ENCODE measurements at places on chromosomes 2 and 18.

DNA sequence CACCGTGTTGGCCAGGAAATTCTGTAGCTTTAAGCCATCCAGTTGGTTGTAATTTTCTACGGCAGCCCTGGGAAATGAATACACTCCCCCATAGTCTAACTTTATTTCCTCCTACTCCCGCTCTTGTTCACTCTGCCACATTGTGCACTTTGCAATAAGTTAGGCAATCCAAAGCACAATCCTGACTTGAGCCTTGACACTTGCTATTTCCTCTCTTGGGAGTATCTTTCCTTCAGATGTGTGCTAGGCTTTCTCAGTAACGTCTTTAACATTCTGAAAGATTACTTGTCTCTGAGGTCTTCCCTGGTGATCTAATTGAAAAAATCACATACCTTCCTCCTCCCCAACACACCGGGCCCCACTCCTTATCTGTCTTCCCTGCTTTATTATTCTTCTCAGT lies 65.9 kb upstream of the RAB27B start:
- no peak for DNase-seq

GRCh38 chr2:48525269-48525943 lies 4.5 kb upstream of the STON1 start:
- no peak for DNase-seq

- no peak for DNase-seq
Measured at GRCh38 chr2:86333378-86333777, 4.0 kb downstream of the REEP1 start.

DNA sequence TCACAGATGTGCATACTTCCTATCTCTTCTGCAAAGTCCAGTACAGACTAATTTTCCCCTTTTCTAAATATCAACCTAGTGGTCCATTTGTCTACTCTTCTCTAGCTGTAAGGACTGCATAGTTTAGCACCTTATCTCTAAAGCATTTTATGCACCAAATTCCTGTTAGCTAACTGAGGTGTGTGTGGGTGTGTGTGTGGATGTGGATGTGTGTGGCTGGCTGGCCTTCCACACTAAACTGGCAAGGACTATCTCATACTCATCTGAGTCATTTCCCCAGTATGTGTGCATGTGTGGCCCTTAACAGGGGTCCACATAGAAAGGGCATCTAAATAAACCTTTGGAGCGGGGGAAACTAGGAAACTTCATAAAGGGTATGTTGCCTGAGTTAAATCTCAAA lies 139.6 kb downstream of the TTC32 start:
- DNase-seq: no peak

DNA sequence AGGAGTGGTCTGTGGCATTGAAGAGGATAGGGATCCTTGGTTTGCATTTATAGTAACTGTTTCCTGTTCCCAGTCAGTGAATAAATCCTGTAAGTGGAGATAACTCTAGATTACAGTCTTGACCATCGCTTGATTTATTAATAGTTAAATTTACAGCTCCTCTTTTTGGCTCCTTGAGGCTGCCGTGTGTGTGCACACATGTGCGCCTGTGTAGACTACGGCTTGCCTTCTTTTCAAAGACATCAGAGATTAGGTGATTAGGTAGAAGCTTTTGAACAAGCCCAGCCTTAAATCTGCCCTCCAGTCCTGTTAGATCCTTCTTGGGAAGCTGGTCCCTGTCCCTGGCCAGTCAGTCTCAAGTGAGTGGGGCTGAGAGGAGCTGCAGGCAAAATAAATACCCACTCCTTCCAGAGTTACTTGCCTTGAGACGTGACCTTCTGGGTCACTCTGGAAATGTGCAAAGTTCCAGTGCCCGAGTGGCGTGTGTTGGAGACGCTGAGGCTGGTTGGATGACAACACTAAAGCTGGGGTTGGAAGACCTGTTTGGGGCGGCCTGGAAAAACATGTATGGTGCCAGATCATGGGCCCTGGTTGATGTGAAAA lies 32.0 kb downstream of the TCF7L1 start:
- DNase-seq: no peak

DNA sequence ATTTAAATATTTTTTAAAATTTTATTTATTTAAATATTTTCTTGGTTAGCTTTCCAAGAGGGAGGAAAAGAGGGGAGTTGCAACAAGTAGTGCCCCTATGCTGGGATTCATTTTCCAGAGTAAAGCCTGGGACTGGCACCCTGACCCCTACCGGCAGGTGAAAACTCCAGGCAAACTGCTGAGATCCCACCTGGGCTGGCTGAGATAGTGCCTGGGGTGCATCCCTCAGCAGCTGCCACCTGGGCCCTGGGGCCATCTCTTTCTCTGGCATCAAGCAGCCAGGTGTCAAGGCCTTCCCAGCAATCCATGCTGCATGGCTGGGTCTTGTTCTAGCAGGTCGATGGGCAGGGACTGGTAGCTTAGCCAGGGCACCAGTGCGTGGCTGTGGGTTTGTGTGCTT lies 6.6 kb downstream of the SIX2 start:
- no peak for DNase-seq

DNA sequence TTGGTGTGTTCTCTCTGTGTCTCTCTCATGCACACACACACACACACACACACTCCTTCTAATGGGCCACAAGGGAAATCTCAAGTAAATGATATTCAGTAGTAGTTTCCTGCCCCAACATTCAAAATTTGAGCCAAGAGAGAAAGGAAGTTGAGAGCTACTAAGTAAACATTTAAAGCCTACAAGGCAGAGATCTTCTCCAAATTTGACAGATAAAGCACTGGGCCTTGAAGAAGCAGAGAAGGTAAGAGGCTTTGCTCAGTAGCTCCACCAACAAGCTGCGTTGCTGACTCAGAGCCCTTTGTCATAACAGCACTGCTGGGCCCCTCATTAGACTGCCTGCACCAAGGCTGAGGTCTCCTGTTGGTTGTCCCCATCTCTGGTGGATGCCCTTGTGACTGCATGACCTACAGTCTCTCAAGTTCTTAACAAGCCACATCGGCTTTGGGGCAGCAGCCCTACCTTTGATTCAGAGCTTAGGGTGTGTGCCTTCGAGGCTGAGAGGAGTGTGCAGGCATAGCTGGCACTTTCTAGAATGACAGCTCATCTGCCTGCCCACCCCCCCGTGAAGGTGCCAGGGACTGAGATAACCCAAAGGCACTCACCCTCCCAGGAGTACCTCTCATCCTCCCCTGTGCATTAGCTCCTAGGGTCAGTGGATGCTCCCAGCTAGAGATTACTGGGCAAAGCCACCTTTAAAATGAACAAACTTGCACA lies 32.3 kb upstream of the NEB start:
- no peak for DNase-seq

GRCh38 chr2:211756266-211756665 lies 782.3 kb downstream of the ERBB4 start:
- no peak for DNase-seq

- no peak for DNase-seq
Measured at GRCh38 chr2:143068509-143068908, 60.7 kb upstream of the ARHGAP15 start.

DNA sequence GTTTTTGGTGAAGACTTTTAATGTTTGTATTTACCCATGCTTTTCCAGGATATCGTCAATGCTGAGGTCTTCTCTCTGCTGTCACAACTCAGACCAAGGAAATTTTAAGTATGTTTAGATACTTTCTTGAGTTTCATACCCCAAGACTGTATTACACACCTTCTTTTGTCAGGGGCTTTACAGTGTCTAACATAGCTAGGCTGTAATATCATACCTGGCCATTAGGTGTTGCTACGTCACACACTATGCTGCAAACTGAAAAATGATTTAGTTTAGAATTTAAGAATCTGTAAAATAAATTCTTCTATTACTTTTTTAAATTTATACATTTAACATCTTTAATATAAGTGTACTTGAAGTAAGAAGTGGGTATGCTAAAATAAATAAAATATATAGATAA lies 358.4 kb upstream of the NRP2 start:
- DNase-seq: no peak

GRCh38 chr2:227125506-227125905 lies 38.5 kb downstream of the COL4A4 start:
- DNase-seq: no peak

- no peak for DNase-seq
Measured at GRCh38 chr18:26021061-26021754, 69.2 kb downstream of the SS18 start.

DNA sequence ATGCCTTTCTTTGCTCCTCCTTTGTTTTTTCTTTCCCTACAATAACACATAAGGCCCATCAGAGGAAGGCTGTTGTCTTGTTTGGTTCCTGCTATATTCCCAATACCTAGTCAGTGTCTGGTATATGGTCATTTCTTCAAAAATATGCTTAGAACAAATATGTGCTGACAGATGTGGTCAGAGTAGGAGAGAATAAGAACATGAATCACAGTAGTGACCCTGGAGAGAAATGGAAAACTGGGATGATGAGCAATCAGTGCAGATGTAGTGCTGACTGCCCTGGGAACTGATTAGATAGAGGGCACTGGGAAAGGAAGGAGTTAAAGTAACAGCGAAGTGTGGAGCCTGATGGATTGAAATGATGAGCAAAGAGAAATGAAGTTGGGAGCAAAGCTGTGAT lies 189.4 kb upstream of the LHCGR start:
- no peak for DNase-seq

GRCh38 chr2:58122540-58122939 lies 75.9 kb downstream of the VRK2 start:
- DNase-seq: no peak

DNA sequence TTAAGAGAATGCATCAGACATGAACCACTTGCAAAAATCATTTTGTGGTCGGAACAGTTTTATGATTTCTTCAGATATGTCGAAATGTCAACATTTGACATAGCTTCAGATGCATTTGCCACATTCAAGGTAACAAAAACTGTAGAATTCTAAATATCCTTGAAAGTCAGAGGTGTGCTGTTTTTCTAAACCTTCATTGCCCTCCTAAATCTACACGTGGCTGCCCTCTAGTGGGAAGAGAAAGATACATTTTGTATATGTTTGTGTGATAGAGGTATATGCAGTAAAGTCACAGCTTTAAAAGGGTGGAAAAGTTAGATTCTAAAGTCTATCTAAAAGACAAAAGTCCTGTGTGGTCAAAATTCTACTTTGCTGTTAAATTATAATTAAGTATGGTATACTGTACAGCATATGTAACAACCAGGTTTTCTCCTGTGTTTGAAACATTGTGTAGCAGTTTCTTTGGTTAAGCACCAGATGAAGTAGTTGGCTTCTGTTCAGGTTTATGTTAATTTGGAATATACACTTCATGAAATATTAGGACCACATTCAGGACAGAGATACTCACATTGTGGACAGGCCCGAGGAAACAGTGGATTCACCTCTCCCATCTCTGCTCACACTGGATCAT lies 65.9 kb upstream of the ITM2C start:
- DNase-seq: no peak

DNA sequence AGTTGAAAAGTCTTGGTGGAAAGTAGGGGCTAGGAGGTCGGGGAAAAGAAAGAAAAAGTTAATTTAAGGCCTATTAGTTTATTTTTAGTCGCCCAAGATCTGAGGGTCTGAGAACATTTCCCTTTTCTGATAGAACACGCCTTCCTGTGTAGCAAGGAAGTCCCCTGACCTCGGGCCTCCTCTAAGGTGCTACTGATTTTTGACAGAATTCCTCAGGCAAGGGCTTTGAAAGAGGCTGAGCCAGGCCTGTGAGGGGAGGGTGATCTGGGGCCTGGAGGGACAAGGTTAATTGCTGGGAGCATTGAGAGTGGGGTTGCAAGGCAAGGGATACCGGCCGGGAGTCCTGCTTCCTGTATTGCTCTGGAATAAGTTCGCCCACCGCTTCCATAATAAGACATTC lies 131.4 kb upstream of the MYCN start:
- no peak for DNase-seq

GRCh38 chr2:205556841-205557539 lies 125.3 kb upstream of the NRP2 start:
- no peak for DNase-seq

DNA sequence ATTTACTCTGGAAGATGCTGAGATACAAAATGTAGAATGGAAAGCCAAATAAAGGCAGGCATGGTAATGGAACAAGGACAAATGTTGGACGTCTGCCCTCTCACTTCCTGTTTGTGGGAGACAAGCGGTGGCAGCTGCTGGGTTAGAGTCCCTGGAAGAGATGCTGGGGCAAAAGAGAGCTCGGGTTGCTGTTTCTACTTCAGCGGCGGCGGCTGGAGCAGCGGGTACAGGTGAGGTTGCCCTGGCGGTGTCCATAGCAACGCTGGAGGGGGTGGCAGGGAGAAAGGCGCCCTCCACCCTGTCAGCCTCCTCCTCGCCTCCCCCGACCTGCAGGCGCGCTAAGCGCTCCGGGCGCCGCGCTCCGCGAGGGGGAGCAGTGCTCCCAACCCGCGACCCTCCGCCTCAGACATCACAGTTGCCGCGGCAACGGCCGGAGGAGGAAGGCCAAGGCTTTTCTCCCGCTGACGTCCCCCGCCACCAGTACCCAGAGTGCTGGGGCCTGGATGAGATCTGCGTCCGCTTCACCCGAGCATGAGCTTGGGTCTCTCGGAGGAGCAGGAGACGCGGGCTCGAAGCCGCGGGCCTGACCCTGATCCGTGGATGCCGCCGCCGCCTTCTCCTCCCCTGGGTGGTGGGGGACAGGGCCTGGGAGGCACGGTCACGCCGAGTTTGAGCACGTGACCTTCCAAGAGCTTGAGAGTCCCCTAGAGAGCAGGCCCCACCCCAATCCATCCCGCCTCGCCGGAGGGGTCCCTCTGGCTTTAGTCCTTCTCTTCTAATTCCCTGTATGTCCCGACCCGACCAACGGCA lies 65.6 kb downstream of the NOL4 start:
- DNase-seq: peak; percentile 83

- no peak for DNase-seq
Measured at GRCh38 chr2:236503100-236503499, 66.5 kb upstream of the ACKR3 start.

- no peak for DNase-seq
Measured at GRCh38 chr2:1866402-1867111, 122.2 kb upstream of the PXDN start.

DNA sequence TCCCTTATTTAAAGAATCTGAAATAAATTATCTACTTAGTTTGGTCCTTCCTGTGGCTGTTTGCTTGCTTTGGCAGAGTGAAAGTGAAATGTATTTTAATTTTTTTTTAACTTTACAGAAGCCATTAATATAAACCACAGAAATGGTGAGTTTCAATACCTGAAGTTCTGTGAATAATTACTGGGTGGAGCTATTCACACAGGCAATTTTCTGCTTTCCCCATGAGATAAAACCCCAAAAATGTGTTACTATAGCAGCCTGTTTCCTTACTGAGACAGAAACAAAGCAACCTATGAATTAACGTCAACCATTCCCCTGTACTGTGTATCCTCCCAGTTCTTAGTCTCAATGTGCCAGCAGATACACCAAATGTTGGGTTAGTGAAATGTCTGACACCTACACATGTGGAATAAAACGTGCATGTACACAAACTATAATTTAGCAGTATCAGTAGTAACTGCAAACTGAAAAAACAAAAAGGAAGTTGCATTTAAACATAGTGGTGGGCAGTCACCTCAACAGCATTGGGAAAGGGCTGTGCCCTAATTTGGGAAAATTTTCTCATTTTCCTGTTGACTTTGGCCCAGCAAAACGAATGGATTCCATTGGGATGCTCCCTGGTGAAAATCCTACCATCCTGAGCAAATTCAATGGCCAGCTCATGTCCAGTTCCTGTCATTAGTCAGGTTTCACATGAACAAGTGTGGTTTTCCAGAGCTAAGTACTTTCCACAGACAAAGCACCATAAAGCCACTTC lies 73.1 kb upstream of the RMDN2 start:
- no peak for DNase-seq

- DNase-seq: no peak
Measured at GRCh38 chr2:156779416-156780120, 343.4 kb downstream of the GPD2 start.

- no peak for DNase-seq
Measured at GRCh38 chr2:30236591-30237238, 5.4 kb downstream of the LBH start.

GRCh38 chr2:240739797-240740196 lies 48.1 kb downstream of the AQP12A start:
- no peak for DNase-seq

GRCh38 chr2:71129902-71130151 lies 202 bp downstream of the MCEE start:
- DNase-seq: no peak
